ENCODE measurements at places on chromosomes 4 and X.

DNA sequence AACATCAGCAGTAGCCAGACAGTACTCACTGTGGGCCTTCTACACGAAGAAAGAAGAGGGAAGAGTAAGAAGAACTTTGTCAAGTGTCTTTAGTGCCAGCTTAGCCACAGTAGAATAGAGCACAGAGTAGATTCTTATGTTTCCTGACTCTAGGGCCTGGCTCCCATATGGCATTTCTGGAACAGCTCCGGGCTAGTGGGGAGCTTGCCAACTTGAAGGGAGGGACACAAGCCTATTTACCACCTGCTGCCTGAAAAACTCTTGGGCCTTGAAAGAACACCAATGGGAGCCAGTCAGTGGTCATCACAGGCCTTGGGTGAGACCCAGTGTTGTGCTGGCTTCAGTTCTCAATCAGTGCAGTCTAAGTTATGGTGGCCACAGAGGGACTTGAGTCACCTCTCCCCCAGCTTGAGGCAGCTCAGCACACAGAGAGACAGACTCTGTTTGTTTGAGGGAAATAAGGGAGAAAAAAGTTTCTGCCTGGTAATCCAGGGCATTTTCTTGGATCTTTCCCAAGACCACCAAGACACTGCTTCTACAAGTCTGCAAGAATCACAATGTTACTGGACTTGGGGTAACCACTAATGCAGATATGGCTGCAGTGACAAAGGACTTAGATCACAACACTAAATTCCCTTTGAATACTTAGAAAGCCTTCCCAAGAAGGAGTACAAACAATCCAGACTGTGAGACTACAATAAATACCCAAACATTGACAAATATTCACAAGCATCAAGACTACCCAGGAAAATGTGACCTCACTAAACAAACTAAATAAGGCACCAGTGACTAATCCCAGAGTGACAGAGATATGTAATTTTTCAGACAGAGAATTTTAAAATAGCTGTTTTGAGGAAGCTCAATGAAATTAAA, 261.0 kb upstream of the NDST3 start:
- DNase-seq = no peak

GRCh38 chr4:78171482-78171881, 114.4 kb downstream of the FRAS1 start:
- no peak for DNase-seq

- no peak for DNase-seq
These were observed 134.9 kb upstream of the GRIA3 start for GRCh38 chrX:123049071-123049625.

- no peak for DNase-seq
These were observed 170.5 kb upstream of the PITX2 start for GRCh38 chr4:110793381-110793801.

- DNase-seq = no peak
These were observed 2.5 kb upstream of the TMEM154 start for GRCh38 chr4:152682143-152682941.

- no peak for DNase-seq
These were observed 154.5 kb downstream of the GASK1B start for GRCh38 chr4:158018221-158018830.

DNA sequence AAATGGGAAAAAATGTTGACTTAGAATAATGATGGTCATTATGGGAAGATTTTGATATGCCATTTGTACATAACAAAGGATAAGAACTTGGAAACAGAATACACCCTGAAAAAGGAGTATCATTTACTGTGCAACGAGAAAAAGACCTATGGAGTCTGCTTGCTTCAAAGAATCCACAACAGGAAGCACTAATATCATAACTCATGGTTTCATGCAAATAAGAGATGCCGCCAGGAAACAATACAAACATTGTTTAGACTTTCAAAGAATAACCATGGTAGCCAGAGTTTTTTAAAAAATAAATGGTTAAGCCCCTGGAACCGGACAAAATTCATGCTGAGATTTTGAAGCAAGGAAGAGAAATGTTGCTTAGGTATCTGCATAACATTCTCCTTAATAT, 139.9 kb upstream of the ETNPPL start:
- no peak for DNase-seq

- no peak for DNase-seq
These were observed 48.8 kb upstream of the GALNT7 start for GRCh38 chr4:173119818-173120217.

DNA sequence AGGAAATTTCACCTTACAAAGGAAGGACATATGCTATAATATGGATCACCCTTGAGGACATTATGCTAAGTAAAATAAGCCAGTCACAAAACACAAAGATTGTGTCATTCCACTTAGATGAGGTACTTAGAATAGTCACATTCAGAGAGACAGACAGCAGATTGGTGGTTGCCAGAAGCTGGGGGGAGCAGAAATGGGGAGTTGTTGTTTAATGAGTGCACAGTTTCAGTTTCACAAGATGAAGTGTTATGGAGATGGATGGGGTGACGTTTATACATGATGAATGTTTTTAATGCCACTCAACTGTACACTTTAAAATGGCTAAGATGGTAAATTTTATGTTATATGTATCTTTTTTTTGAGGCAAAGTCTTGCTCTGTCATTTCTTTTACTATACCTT, 14.8 kb upstream of the SPON2 start:
- DNase-seq = no peak

- no peak for DNase-seq
These were observed 20.6 kb upstream of the CLDN24 start for GRCh38 chr4:183342541-183343533.

DNA sequence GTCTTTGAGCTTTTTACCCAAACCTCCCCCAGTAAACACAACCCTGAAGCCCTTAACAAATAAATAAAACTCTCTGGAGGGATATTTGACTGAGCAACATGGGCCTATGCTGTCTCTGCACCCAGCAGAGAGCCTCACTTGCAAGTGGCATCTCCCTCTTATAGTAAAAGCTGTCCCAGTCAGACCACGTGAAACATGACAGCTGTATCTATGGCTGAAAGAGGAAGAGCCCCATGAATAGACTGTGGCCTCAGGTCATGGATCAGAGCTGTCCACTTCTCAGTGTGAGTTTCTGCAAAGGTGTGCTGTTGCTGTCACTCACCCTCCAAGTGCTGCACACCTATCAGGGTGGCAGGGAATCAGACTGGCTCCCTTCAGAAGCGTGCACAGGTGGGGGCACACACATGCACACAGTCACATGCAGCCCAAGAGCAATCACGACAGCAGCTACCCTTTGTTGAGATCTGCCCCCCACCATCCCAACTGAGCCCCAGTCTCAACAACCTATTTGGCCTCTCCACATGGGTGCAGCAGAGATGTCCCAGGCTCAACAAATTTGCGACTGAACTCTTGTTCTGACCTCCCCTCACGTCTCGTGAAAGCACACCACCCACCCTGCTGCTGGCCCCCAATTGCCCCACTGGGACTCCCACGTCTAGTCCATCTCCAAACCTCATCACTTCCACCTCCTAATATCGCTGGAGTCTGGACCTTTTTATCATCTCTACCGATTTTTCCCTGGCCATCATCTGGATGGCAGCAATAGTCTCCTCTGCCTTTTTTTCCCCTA, 45.6 kb downstream of the NAT8L start:
- DNase-seq = no peak
